ENCODE measurements at places on chromosomes 3 and 15. TPM values are rescaled to one million over a fixed set of nuclear protein-coding genes. Genes with fewer than 3 reads are reported as not detected.

Gene USP4
- 71.5 TPM for total RNA-seq

Gene LMAN1L
- 0.15 TPM for total RNA-seq

Gene GOLGA8O
- total RNA-seq = 0.23 TPM

Gene AADACL2
- not detected for total RNA-seq

Gene METTL6
- 22.2 TPM for total RNA-seq

Gene ARPIN
- total RNA-seq = not detected

Gene PARP15
- total RNA-seq = 10.3 TPM

Gene NISCH
- total RNA-seq = 60.7 TPM

Gene ALDH1A3
- not detected for total RNA-seq

Gene CCR8
- total RNA-seq = 2.5 TPM

Gene CXCR6
- 8.0 TPM for total RNA-seq

Gene SLC27A2
- total RNA-seq = 29.2 TPM

Gene CEMIP
- total RNA-seq = not detected

Gene EMC7
- 80.2 TPM for total RNA-seq

Gene LPCAT4
- 68.0 TPM for total RNA-seq

Gene LRRIQ4
- total RNA-seq = 0.25 TPM

Gene NEK4
- total RNA-seq = 33.4 TPM

Gene SCN11A
- total RNA-seq = 0.08 TPM

Gene FGF12
- not detected for total RNA-seq

Gene OCA2
- total RNA-seq = not detected

Gene LRRC2
- not detected for total RNA-seq

Gene CACNA2D3
- not detected for total RNA-seq

Gene C3orf22
- not detected for total RNA-seq

Gene CAND2
- 2.6 TPM for total RNA-seq

Gene FOXL2
- 0.15 TPM for total RNA-seq

Gene GBE1
- 41.9 TPM for total RNA-seq

Gene ITIH1
- total RNA-seq = not detected

Gene SLC26A6
- total RNA-seq = 32.8 TPM

Gene CDC25A
- total RNA-seq = 61.0 TPM

Gene GREM1
- total RNA-seq = not detected

Gene MOBP
- not detected for total RNA-seq

Gene IMPDH2
- total RNA-seq = 461 TPM

Gene SERPINI1
- total RNA-seq = 1.1 TPM

Gene PPP2R3A
- total RNA-seq = 0.08 TPM

Gene TUSC7
- not detected for total RNA-seq

Gene TGM5
- total RNA-seq = not detected

Gene MCF2L2
- total RNA-seq = 3.0 TPM

Gene ANKRD63
- total RNA-seq = 0.17 TPM

Gene RYR3
- total RNA-seq = not detected

Gene ZDHHC23
- total RNA-seq = 4.1 TPM

Gene BTD
- 4.3 TPM for total RNA-seq

Gene MEGF11
- total RNA-seq = not detected

Gene GCSAM
- total RNA-seq = 3.0 TPM
